Fibroblast of the aortic adventitia (primary cell): ENCODE measurements at places on chromosomes 3 and 15.

GRCh38 chr3:127578168-127578567 is 12.4 kb downstream of the TPRA1 start:
- DNase-seq: no peak

DNA sequence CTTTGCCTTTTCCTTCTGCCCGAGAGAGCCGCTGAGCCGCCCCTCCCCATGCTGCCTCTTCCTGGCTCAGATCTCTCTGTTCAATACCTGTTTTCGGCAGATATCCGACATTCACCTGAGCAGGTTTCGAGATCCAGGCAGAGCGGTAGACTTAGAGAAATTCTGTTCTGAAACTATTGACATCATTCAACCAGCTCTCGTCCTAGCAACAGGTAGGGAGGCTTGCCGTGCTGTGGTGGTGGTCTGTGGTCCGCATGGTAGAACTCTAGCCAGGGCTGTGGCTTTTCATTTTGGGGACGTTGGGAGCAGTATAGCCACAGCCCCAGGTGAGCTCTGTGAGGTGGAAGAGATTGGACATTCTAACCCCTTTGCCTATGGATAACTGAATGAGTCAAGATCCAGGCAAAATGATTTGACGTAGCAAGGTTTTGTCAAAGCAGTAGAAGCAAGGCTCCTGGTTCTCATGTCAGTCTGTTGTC is 810 bp downstream of the TMEM62 start:
- DNase-seq: no peak

DNA sequence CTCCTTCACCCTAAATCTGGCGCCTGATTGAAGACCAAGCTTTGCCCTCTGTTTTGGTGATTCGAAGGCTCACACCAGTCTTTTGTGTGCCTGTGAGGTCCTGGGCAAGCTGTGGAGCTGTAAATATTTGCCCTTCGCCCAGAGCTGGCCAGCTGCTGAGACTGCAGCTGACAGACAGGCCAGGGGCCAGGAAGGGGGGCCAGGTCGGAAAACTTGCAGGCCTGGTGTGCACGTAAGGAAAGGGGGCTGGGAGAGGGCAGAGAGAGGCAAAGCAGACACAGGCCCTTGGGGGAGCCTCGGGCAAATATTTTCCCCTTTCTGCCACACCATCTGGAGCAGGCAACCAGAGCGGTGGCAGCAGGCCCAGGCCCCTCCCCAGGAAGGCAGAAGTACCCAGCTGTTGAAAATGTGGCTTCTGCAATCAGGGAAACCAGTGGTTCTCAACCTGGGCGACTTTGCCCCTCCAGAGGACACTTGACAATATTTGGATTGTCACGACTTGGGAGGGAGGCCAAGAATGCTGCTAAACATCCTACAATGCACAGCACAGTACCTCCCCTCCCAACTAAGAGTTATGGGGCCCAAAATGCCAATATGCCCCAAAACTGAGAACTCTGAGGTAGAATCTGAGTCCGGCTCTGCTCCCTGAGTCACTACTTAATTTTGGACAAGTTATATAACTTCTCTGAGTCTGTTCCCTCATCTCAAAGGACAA is 2.5 kb downstream of the PDZRN3 start:
- peak; percentile 67 for DNase-seq

- DNase-seq: no peak
These were observed 143.4 kb downstream of the ANXA2 start for GRCh38 chr15:60254416-60254815.

DNA sequence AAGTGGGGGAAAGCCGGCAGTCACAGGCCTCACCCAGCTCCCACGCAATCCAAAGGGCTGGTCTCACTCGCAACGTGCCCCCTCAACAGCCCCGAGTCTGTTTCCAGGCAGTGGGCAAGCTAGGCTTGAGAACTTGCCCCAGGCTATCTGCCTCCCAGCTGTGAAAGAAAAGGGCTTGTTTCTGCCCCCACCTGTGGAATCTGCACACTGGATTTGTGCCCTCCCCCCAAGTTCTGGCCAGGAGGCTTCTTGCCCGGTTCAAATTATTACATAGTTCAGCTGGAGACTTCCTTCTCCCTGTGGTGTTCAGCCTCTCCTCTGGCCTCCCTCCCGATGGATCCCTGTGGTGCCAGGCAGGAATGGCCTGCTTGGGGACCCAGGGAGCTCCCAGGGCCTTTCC is 283.9 kb upstream of the LYSMD4 start:
- no peak for DNase-seq

DNA sequence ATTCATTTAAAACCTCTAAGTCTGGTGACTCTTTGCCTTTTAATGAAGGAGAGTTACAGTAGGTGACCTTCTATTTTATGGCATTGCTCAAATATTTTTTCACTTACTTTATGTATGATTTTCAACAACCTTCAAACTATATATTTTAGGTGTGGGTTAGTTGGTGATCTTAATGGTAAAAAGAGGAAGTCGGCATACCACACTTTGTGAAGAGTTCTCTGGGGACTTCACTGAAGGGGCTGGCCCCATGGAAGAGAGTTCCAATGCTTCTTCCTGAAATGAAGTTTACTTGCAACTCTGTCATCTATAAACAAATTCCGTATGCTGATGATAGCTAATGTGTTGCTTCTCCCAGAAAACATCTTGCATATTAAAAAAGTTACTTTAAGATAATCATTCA is 647.0 kb upstream of the SGO1 start:
- DNase-seq: no peak

- peak; percentile 32 for DNase-seq
These were observed 17.1 kb downstream of the CTXND1 start for GRCh38 chr15:80234883-80235282.

DNA sequence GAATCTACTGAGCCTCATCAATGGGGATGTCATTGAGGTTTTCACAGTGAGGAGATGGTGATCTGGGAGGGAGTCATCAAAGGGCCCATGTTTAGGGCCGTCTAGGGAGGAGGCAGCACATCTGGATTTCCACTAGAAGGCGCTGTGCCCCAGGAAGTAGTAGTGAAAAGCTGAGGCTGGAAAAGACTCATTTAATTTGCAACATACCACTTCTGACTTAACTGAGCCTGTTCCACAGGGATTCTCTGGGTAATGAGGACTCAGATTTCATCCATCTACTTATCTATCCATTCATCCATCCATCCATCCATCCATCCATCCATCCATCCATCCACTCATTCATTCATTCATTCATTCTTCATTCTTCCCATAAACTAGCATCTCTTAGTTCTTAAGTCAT is 17.4 kb upstream of the SHF start:
- peak; percentile 68 for DNase-seq

- DNase-seq: peak; percentile 73
These were observed 98.2 kb downstream of the FNDC3B start for GRCh38 chr3:172137287-172138192.

GRCh38 chr3:95899494-95899893 is 914.9 kb upstream of the EPHA6 start:
- DNase-seq: peak; percentile 35

- DNase-seq: no peak
These were observed 15.0 kb upstream of the USP3 start for GRCh38 chr15:63489352-63489751.

GRCh38 chr15:55627730-55628368 is 39.7 kb upstream of the PYGO1 start:
- peak; percentile 90 for DNase-seq

DNA sequence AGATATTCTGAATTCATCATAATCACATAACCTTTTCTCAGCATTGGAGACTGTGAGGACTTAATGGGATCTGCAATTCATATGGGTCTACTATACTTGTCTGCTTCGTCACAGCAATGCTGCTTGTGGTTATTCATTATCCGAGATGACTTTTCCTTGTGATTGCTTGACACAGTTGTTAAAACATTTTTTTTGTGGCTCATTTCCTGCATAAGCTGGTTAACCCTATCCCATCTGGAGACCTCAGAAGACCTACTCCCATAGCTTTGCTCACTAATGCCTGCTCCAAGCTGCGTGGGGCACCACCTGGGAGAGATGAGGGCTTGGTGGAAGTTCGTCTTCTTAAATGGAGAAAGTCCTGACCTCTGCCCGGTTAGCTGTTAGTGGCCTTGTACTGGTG is 360.8 kb downstream of the CHST2 start:
- DNase-seq: peak; percentile 28

- peak; percentile 83 for DNase-seq
These were observed 14.8 kb upstream of the CYP11A1 start for GRCh38 chr15:74382004-74382816.
